T-cell (primary cell): ENCODE measurements at places on chromosomes 6 and 20.

- H3K4me3 ChIP-seq: no peak overlapping the region
- H3K27ac ChIP-seq: no peak overlapping the region
- DNase-seq: no peak
- H3K27me3 ChIP-seq: no peaks in the 10 kb centered on the region
- no peaks in the 10 kb centered on the region for H3K4me1 ChIP-seq
Observed at GRCh38 chr20:51338692-51339440, 203.7 kb downstream of the NFATC2 start.

- H3K27ac ChIP-seq: no peak overlapping the region
- DNase-seq: no peak
- H3K4me1 ChIP-seq: no peaks in the 10 kb centered on the region
Observed at GRCh38 chr6:83231146-83231545, 38.0 kb downstream of the RWDD2A start.

DNA sequence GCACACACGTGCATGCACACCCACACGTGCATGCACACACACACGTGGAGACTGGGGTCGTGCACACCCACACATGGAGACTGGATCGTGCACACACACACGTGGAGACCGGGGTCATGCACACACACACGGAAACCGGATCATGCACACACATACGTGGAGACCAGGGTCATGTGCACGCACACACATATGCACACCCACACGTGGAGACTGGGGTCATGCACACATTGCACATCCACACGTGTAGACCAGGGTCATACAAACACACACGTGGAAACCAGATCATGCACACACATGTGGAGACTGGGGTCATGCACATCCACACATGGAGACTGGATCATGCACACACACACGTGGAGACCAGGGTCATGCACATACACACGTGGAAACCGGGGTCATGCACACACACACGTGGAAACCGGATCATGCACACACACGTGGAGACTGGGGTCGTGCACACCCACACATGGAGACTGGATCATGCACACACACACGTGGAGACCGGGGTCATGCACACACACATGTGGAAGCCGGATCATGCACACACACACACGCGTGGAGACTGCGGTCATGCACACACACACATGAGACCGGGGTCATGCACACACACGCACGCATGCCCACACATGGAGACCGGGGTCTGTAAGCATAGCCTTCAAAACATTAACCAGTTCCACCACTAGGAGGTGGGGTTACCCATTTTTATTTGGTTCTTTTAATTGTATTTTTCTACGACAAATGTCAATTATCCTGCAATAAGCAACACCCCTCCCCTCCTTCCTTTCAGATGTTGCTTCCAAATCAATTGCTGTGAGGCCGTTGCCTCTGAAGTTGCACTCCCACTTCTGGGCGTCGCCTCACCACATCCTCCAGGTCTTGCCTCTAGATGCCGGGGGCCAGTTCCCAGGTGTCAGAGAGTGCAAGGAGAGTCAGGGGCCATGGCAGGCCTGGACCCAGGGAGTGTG lies 95.8 kb downstream of the TMEM242 start:
- H3K27me3 ChIP-seq: no peaks in the 10 kb centered on the region
- H3K36me3 ChIP-seq: no peaks in the 10 kb centered on the region
- H3K27ac ChIP-seq: no peak overlapping the region
- peaks cover 26% of the 10 kb centered on the region for H3K4me1 ChIP-seq
- peak; percentile 15 for DNase-seq

- no peak for DNase-seq
- no peak overlapping the region for H3K27ac ChIP-seq
- H3K4me1 ChIP-seq: no peaks in the 10 kb centered on the region
- no peak overlapping the region for H3K4me3 ChIP-seq
- H3K36me3 ChIP-seq: no peaks in the 10 kb centered on the region
Observed at GRCh38 chr6:16939839-16940238, 162.0 kb upstream of the STMND1 start.

GRCh38 chr6:132932588-132932987 lies 118.2 kb downstream of the RPS12 start:
- H3K4me1 ChIP-seq: no peaks in the 10 kb centered on the region
- H3K27me3 ChIP-seq: peaks cover 3% of the 10 kb centered on the region
- no peak for DNase-seq
- no peak overlapping the region for H3K4me3 ChIP-seq
- no peaks in the 10 kb centered on the region for H3K36me3 ChIP-seq

GRCh38 chr6:134316733-134317431 lies 1.0 kb downstream of the SGK1 start:
- no peak overlapping the region for H3K27ac ChIP-seq
- no peaks in the 10 kb centered on the region for H3K36me3 ChIP-seq
- H3K4me1 ChIP-seq: peaks cover 6% of the 10 kb centered on the region

GRCh38 chr6:159305159-159305558 lies 136.0 kb downstream of the FNDC1 start:
- H3K27ac ChIP-seq: no peak overlapping the region
- DNase-seq: no peak
- H3K4me1 ChIP-seq: no peaks in the 10 kb centered on the region
- no peaks in the 10 kb centered on the region for H3K36me3 ChIP-seq

GRCh38 chr6:28816909-28817807 lies 106.6 kb downstream of the TRIM27 start:
- H3K4me1 ChIP-seq: no peaks in the 10 kb centered on the region
- no peaks in the 10 kb centered on the region for H3K36me3 ChIP-seq
- H3K4me3 ChIP-seq: no peak overlapping the region
- no peak overlapping the region for H3K27ac ChIP-seq
- DNase-seq: no peak

DNA sequence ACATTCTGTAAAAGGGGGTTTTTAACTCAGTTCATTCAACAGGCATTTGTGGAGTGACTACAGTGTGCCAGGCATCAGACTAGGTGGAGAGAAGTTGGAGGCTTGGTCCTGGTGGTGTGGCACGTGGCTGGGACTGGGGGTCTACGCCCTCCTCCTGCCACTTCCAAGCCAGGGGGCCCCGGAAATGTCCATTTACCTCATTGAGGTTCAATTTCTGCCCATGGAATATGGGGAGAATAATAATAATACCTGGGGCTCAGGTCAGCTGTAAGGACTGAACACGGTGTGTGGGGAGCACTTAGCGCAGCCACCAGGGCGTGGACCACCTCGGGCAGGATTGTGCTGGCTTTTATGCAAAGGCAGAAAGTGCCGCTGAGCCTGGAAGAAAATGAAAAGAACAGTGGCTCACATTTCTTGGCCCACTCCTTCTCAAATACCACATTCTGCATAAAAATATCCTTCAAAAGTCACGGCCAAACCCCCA lies 229.4 kb downstream of the ANKRD60 start:
- DNase-seq: no peak
- H3K4me1 ChIP-seq: no peaks in the 10 kb centered on the region
- no peak overlapping the region for H3K4me3 ChIP-seq
- peaks cover 32% of the 10 kb centered on the region for H3K27me3 ChIP-seq

GRCh38 chr6:52540286-52540902 lies 36.5 kb downstream of the TRAM2 start:
- H3K36me3 ChIP-seq: no peaks in the 10 kb centered on the region
- no peaks in the 10 kb centered on the region for H3K27me3 ChIP-seq
- H3K4me3 ChIP-seq: no peak overlapping the region
- peaks cover 31% of the 10 kb centered on the region for H3K4me1 ChIP-seq
- no peak for DNase-seq

GRCh38 chr20:32743237-32744112 lies at the start of gene COMMD7:
COMMD7 (minus strand) TSS chr20:32743467; CDS start chr20:32743391, 76 bp downstream.
- H3K36me3 ChIP-seq: no peaks in the 10 kb centered on the region
- H3K27ac ChIP-seq: peak within 1 kb of the TSS; percentile 91
- no peaks in the 10 kb centered on the region for H3K27me3 ChIP-seq
- peak within 1 kb of the TSS; percentile 94 for H3K4me3 ChIP-seq

- no peaks in the 10 kb centered on the region for H3K36me3 ChIP-seq
- no peaks in the 10 kb centered on the region for H3K27me3 ChIP-seq
- H3K4me3 ChIP-seq: no peak overlapping the region
- H3K27ac ChIP-seq: no peak overlapping the region
- H3K4me1 ChIP-seq: no peaks in the 10 kb centered on the region
Observed at GRCh38 chr6:2745246-2745645, 5.5 kb downstream of the MYLK4 start.

GRCh38 chr20:957544-957943 lies 41.4 kb upstream of the ANGPT4 start:
- no peak for DNase-seq
- H3K4me1 ChIP-seq: peaks cover 5% of the 10 kb centered on the region
- H3K27ac ChIP-seq: no peak overlapping the region
- H3K27me3 ChIP-seq: peaks cover 77% of the 10 kb centered on the region
- H3K4me3 ChIP-seq: no peak overlapping the region

DNA sequence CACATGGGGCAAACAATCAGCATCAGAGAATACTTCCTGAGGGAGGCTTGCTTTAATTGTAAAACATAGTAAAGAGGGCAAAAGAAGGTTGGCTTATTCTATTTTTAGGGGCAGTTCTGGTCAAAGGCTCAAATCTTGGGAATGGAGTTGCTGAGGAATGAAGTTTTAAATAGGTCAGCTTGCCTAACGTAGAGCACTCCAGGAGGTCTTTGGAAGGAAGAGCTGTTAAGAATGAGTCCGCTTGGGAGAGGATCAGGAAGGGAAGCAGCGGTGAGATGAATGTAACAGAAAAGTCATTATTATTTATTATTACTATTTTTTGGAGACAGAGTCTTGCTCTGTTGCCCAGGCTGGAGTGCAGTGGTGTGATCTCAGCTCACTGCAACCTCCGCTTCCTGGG lies 108.7 kb downstream of the ZFAND3 start:
- H3K27me3 ChIP-seq: no peaks in the 10 kb centered on the region
- no peak overlapping the region for H3K27ac ChIP-seq
- no peak for DNase-seq
- H3K4me1 ChIP-seq: peaks cover 5% of the 10 kb centered on the region
- no peak overlapping the region for H3K4me3 ChIP-seq

DNA sequence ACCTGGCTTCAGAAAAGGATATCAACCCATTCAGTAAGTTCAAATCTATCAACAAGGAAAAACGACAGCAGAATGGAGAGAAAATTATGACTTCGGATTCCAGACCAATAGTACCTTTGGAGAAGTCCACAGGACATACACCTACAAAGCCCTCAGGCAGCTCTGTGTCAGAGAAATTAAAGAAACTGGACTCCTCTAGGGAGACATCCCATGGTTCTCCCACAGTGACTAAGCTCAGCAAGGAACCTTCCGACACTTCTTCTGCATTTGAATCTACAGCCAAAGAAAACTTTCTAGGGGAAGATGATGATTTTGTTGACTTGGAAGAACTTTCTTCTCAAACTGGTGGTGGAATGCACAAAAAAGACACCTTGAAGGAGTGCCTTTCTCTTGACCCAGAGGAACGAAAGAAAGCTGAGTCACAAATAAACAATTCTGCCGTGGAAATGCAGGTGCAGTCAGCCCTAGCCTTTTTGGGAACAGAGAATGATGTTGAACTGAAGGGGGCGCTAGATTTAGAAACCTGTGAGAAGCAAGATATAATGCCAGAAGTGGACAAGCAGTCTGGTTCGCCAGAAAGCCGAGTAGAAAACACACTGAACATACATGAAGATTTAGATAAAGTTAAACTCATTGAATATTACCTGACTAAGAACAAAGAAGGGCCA lies 67.4 kb upstream of the HINT3 start:
- peak; percentile 1 for DNase-seq
- no peaks in the 10 kb centered on the region for H3K4me1 ChIP-seq
- no peak overlapping the region for H3K4me3 ChIP-seq
